ENCODE measurements at places on chromosomes 7 and 10. TPM values are rescaled to one million over a fixed set of nuclear protein-coding genes. Genes with fewer than 3 reads are reported as not detected.

PRSS37 gene
- not detected for total RNA-seq

POLR2J3 gene
- 28.7 TPM for total RNA-seq

SPDYE2 gene
- not detected for total RNA-seq

GPR15LG gene
- 98.0 TPM for total RNA-seq

TACC2 gene
- 76.4 TPM for total RNA-seq

DNA sequence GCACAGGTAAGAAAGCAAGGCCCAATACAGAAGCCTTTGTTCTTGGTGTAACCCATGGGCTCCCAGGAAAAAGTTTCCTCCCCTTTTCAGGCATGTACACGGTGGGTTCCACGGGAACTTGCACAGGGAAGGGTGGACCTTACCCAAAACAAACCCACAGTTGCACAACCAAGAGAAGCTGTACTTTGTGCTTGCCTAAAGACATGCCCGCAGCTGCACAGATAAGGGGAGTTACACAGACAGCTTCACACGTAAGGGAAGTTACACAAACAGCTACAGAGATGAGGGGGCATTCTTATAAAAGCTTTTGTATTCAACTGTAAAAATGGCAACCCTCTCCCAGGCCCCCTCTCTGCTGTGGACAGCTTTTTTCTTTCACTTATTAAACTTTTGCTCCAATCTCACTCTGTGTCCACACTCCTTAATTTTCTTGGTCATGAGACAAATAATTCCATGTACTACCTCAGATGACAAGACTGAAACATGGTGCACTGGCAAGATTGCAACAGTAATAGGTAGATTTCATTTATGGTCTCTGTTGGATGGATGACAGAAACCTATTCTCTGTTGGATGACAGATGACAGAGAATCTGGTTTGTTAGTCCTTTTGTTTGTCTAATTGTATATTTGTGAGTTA, 72.9 kb downstream of the ATE1 start:
- H3K4me1 ChIP-seq: no peaks in the 10 kb centered on the region
- no peaks in the 10 kb centered on the region for H3K27me3 ChIP-seq
- no peak overlapping the region for H3K4me3 ChIP-seq
- H3K27ac ChIP-seq: no peak overlapping the region

DNA sequence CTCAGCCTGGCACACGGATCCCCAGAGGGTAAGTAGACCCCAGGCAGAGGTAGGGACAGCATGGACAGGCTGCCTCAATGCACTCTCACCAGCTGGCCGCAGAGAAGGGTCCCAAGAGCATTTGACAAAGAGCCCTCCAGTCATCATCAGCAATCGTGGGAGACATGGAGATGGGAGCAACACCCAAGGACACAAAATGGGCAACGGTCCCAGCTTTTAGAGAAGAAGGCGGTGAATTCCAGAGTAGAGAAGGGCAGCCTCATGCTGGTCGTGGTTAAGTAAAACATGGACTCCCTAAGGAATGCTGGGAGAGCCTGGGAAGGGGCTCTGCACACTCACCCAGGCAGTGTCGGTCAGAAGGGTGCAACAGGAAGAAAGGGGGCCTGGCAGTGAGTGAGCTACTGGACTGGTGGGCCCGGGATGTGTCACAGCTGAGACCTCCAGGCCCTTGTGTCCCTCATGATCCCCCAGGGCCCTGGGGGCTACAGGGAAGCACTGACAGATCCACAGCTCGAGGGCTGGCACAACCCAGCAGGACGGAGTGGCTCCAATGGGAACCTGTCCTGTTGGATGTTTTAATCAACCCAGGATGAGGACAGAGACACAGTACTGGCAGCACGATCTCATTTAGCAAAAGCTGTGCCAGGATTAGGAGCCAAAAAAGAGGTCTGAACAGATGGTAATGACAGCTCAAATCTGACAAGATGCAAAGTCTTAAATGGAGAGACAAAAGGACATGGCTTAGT, 147.1 kb downstream of the NEURL1 start:
- no peak for DNase-seq
- no peaks in the 10 kb centered on the region for H3K36me3 ChIP-seq
- H3K4me1 ChIP-seq: peaks cover 92% of the 10 kb centered on the region

GRCh38 chr10:131231965-131232541, 79.5 kb downstream of the TCERG1L start:
- H3K36me3 ChIP-seq: no peaks in the 10 kb centered on the region
- no peaks in the 10 kb centered on the region for H3K4me1 ChIP-seq
- H3K4me3 ChIP-seq: no peak overlapping the region
- no peak for DNase-seq
- no peak overlapping the region for H3K27ac ChIP-seq
- H3K27me3 ChIP-seq: no peaks in the 10 kb centered on the region

- no peaks in the 10 kb centered on the region for H3K4me1 ChIP-seq
- DNase-seq: no peak
- H3K27ac ChIP-seq: no peak overlapping the region
- H3K36me3 ChIP-seq: no peaks in the 10 kb centered on the region
- H3K27me3 ChIP-seq: no peaks in the 10 kb centered on the region
Observed at GRCh38 chr10:122450353-122450990, 4.0 kb upstream of the ARMS2 start.

GRCh38 chr10:104231784-104232612, at the start of gene CFAP43:
TSS of gene CFAP43 (minus strand) at chr10:104232364. CDS start at chr10:104232246, 118 bp downstream.
- peak; percentile 98 for DNase-seq
- H3K27ac ChIP-seq: peak within 1 kb of the TSS; percentile 13
- H3K4me3 ChIP-seq: peak within 1 kb of the TSS; percentile 95
- peaks cover 13% of the 10 kb centered on the region for H3K4me1 ChIP-seq

DNA sequence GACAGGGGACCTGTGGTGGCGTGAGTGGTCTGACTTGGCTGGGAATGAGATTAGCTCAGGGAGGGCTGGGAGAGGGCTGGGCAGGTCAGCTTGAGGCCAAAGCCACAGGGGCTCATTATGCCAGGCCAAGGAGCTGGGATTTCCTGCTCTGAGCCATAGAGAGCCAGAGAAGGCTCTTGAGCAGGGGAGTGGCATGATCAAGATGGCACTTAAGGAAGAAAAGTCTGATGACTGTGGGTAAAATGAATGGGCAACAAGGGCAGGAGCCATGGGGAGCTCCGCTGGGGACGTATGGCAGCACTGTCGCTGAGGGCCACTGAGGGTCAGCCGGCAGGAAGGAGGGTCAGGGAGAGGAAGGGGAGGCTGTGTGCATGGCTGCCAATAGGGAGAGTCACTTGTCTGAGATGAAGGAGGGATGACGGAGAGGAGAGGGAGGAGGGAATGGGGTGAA, 5.8 kb downstream of the ANTXRL start:
- H3K27me3 ChIP-seq: no peaks in the 10 kb centered on the region
- DNase-seq: no peak
- no peaks in the 10 kb centered on the region for H3K4me1 ChIP-seq
- H3K36me3 ChIP-seq: no peaks in the 10 kb centered on the region
- no peak overlapping the region for H3K4me3 ChIP-seq

GRCh38 chr10:122706467-122706866, 6.8 kb upstream of the C10orf120 start:
- no peaks in the 10 kb centered on the region for H3K36me3 ChIP-seq
- H3K27me3 ChIP-seq: no peaks in the 10 kb centered on the region
- H3K4me1 ChIP-seq: no peaks in the 10 kb centered on the region

DNA sequence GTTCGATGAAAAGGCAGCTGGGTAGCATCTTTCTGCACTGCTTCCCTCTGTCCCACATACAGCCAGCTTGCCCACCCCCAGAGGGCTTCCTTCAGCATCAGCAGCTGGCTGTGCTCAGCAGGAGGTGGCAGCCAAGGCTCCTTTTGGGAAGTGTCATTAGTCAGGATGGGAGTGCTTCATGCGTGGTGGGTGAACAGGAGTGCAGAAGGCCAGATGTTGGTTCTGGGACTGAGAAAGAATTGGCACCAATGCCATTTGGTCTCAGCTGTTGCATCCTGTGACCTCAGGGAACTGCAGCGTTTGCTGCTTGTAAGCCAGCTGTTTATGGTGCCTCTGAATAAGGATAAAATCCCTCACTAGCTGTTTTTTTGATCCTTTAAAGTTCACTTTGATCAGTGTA, 131.1 kb upstream of the SORCS3 start:
- H3K36me3 ChIP-seq: no peaks in the 10 kb centered on the region
- no peak for DNase-seq
- H3K4me3 ChIP-seq: no peak overlapping the region
- no peaks in the 10 kb centered on the region for H3K27me3 ChIP-seq

GRCh38 chr10:48240196-48240595, 34.3 kb downstream of the FRMPD2 start:
- no peak overlapping the region for H3K4me3 ChIP-seq
- no peaks in the 10 kb centered on the region for H3K27me3 ChIP-seq
- H3K27ac ChIP-seq: no peak overlapping the region
- no peaks in the 10 kb centered on the region for H3K4me1 ChIP-seq
- DNase-seq: no peak

DNA sequence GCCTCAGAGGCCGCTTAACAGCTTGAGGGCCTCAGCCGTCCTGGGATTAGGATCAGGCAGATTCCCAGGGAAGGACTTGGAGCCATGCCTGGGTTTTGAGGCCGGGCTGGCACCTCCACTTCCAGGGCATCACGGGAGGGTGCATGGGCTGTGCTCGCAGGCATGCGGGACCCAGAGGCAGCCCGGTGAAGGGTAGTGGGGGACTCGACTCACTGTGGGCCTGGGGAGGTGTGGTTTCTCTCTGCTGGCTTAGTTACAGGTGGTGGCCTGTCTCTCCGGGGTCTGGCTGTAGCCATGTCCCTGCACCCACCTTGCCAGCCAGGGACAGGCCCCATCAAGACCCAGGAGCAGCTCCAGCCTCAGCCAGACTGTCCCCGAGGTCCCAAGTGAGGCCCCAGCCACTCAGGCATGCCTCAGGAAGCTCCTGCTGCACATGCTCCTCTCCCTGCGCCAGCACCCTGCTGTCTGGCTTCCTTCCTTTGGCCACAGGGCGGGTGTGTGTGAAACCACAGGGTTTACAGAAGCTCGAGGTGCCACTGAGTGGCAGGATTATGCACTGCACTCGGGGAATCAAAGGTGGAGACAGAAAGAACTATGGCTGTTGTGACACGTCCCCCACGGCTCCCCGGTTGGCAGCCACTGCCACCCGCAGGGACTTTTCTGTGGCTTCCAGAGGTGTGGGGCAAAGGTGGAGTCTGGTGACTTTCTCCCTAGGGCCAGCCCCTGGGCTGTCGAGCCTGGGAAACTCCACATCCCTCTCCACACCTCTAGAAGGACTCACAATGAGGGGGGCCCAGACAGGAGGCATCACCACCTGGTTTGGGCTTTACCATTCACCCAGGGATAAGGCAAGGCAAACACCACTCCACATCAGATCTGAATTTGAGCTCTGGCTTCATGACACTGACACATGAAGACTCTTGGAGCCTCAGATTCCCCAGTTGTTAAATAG, 19.7 kb downstream of the GOLGA7B start:
- DNase-seq: no peak
- no peak overlapping the region for H3K27ac ChIP-seq
- H3K4me1 ChIP-seq: peaks cover 14% of the 10 kb centered on the region
- no peaks in the 10 kb centered on the region for H3K27me3 ChIP-seq

DNA sequence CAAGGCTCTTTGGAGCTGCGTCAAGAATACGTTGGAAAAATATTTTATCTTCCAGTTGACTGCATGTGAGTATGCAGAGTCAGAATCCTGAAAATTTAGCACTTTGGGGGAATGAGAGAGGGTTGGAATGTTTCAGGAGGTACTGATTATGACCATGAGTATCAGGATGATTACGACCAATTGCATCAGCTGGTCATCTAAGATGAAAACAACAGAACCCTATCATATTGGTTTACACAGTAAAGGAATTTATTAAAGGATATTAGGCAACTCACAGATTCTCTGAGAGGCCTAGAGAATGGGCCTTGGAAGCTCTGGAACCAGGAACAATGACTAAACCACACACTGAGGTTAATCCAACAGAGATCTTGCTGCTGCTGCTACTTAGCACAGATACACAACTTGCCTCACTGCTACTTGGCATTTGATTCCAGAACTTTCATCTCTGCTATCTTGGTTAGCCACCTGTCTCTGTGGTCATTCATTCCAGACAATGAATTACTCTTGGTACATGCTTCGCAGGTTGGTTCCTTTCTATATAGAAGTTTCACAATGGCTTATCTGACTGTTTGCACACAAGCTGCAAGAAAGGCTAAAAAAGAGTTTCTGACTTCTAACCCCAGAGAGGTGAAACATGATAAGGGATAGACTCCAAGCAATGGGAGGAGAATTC, 68.0 kb upstream of the CTTNBP2 start:
- H3K36me3 ChIP-seq: no peaks in the 10 kb centered on the region
- H3K27me3 ChIP-seq: no peaks in the 10 kb centered on the region
- no peak for DNase-seq
- H3K4me1 ChIP-seq: no peaks in the 10 kb centered on the region
- H3K27ac ChIP-seq: no peak overlapping the region
- no peak overlapping the region for H3K4me3 ChIP-seq

Data from vagina (tissue), 2 donors.